ENCODE measurements at places on chromosomes 12 and 14.
A peak's percentile ranks its signal among the peaks of the same experiment; 100 is the strongest.

- no peak for DNase-seq
These were observed 11.5 kb upstream of the ULK1 start for GRCh38 chr12:131882804-131883520.

DNA sequence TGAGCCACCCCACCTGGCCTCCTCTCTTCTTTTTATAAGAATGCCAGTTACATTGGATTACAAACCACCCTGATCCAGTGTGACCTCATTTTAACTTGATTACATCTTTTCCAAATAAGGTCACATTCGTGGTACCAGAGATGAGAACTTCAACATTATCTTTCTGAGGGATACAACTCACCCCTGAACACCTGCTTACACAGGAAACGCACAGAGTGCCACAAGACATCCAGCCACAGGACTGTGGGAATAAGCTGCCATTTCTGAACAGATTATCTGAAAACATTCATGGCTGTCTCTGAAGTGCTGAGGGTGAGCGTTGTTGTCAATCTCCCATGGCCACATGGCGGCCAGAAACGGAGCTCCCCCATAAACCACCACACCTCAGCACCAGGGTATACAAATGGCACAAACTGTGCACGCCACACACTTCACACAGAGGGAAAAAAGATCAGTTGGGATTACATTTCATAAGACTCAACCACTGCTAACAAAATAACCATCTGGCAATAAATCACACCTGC, 23.7 kb downstream of the FOXN3 start:
- no peak for DNase-seq

DNA sequence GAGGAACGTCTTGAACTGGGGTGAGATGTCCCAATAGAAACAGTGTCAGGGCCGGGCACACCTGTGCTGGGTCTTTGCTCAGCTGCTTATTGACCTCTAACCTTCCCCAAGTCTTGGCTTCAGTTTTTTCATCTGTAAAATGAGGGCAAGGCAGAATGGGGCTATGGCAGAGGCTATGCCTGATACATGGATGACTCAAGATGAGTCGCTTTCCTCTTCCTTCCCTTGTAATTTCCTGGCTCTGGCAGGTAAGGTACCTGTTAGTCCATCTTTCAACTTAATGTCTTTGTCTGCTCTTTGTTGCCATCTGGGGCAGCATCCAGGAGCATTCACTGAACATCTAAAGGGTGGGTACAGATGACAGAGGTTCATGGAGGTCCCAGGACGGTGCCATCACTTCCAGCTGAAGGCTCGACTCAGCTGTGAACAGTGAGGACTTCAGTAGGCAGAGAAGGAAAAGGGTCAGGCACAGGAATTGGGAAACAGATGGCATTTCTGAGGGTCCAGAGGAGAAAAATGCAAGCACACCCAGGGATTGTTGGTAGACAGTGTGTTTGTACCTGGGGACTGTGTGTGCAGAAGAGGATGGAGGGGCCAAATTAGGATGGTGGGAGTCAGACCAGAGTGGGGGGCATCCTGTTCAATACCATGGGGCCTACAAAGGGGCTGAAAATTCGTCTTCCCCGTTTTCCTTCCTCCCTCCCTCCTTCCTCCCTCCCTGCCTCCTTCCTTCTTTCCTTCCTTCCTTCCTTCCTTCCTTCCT, 268.3 kb downstream of the VRK1 start:
- no peak for DNase-seq

- DNase-seq = no peak
These were observed 61.1 kb downstream of the WDR20 start for GRCh38 chr14:102200690-102201352.

- DNase-seq = no peak
These were observed 19.0 kb downstream of the RACGAP1 start for GRCh38 chr12:50006280-50006679.

- peak; percentile 36 for DNase-seq
These were observed 5.5 kb downstream of the CEP170B start for GRCh38 chr14:104870368-104871144.

- no peak for DNase-seq
These were observed 33.1 kb downstream of the CMKLR1 start for GRCh38 chr12:108305991-108306501.

DNA sequence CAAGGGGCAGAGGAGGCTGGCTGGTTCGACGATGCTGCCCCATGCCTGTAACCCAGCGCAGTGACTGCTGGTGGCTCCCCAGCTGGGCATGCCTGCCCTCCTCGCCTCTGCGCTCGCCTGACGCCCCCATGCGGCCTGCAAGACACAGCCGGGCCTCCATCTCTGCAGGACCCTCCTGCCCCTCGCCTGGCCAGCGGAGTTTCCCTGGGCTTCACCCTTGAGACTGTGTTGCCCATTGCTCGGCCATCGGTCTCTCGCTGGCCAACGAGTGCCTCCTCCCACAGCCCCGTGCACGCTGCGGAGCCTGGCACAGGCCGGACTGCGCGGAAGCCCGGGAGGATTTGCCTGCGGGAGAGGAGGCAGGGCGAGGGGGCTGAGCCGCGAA, 17.6 kb downstream of the ASPG start:
- no peak for DNase-seq

Data from activated CD4-positive, alpha-beta T cell treated with anti-CD3 and anti-CD28 coated beads for 1 hour (primary cell).